ENCODE measurements at places on chromosomes 2 and 18.
A peak's percentile ranks its signal among the peaks of the same experiment; 100 is the strongest.

- no peak for DNase-seq
Measured at GRCh38 chr2:20672201-20672951, 5.4 kb downstream of the GDF7 start.

DNA sequence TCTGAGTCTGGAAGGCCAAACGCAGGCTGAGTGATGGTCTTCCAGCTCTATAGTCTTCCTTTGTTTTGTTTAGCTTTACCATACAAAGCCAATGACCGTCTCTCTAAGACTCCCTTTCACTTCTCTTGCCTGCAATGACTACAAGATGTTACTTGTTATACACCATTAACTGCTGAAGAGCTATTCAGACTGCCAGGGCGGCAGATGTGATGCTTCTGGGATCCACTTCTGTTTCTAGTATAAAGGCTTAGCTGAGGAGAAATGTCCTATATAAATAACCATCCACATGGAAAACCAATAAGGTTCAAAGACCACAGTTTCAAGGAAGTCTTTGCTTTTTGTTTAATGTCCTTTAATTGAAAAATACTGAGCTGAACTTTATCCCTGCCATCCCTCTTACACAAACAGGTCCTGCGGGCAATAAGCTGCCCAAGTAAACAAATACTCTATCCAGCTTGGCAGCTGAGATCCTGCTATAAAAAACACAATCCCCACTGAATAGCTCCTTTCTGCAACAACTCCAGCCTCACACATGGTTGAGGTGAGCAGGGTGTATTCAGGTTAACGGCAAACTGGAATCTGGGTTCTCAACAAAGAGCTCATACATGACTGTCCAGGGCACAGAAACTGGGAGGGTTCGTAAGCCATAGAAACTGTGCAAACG lies 124.6 kb downstream of the VIT start:
- no peak for DNase-seq

GRCh38 chr2:7203056-7203467 lies 285.9 kb downstream of the RNF144A start:
- peak; percentile 17 for DNase-seq

DNA sequence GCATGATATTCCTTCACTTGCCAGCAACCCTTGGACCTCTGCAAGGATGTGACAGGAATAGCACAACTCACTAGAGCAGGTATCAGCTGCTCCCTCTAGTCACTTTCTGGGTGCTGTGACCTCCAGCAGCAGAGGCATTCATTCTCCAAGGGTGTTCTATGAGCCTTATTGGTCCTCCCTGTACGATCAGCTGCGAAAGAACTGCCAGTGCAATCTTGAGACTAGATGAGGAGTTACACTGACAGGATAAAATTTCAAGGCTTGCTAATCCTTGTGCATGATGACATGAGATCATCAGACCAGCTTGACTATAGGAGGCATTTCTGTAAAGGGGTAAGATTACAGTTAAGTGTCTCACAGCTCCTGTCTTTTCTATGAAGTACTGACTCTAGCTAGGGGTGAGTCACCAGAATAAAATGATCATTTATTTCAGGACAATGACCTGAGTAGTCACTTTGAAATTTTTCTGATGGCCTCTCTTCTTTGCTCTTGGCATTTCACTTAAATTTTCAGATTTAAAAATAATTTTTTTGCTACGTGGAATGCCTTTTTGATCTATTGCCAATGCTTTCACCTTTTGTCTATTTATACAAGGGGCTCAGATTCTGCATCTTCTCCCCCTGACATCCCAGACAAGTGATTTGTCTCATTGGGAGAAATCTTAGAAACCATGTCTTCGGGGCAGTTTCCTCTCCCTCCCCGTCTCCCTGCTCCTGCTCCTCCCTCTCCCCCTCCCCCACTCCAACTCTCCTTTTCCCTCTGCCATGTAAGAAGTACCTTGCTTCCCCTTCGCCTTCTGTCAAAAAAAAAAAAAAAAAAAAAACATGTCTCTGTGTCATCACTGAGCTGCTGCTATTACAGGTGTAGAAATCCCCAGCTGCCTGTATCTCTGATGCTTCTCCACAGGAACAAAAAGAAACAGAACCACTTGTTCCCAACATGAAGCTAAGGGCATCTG lies 49.2 kb upstream of the FRZB start:
- no peak for DNase-seq

DNA sequence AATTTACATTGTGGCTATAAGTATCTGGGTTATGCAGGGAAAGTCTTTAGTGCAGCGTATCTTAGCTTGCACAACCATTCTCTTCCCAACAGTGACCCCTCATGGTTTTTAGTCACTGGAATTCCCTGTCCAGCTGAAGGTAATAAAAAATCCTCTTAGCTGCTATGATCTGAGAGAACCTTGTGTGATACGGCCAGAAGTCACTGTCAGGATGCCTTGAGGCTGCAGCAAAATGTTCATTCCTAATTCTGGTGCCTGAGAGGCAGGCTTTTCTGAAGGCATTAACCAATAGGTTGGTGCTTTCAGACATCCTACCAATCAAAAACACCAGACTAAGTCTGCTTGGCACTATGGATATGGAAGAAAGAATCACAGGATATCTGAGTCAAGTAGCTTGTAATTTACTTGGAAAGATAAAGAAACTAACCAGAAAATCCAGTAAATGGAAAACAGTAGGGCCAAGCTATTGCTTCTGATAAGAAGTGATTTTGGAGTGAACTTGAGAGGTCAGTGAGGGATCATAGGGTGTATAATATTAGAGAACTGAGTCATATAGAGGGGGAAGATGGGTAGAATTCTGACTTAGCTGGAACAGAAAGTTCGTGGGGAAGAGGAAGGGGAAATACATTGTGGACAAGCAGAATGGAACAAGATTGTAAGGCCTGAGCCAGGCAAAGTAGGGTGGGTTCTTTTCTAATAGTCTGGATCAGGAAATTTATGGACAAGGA lies 89.0 kb upstream of the SLC14A2 start:
- no peak for DNase-seq

DNA sequence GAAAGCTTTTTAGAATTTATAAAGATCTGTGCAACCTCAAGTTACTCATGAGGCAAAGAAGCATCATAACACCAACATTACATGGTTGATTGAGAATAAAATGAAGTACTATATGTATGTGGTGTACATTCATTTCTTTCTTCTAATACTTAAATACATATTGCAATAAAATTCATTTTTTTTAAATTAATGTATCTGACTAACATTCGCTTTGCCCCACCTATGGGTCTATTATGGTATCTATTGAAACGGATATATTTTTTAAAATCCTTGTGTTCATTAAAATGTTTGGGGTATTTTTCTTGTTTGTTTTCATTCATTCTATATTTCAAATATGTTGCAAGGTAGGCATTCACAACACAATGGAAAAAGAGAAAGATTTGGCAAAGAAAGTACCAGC lies 237.5 kb downstream of the DSEL start:
- DNase-seq: no peak

DNA sequence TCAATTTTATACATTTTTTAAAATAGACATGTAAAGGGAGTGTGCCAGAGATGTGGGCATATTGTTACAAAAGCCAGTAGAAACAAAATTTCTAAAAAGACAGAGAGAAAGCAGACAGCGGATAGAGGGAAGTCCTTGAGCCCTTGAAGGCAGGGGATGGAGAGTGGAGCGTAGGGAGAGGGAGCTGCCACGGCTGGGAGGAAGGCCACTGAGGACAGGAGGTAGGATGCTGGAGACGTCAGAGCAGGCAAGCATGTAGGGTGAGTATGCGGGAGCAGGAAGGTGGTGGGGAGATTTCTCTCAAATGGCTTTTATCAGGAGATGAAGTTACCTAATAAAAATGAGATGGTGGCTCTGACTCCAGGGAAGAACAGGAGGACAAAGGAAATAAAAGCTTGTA lies 24.0 kb upstream of the NCL start:
- DNase-seq: no peak
